T-helper 17 cell (primary cell): ENCODE measurements at places on chromosomes 7 and 10. TPM values are rescaled to one million over a fixed set of nuclear protein-coding genes. Genes with fewer than 3 reads are reported as not detected.

DNA sequence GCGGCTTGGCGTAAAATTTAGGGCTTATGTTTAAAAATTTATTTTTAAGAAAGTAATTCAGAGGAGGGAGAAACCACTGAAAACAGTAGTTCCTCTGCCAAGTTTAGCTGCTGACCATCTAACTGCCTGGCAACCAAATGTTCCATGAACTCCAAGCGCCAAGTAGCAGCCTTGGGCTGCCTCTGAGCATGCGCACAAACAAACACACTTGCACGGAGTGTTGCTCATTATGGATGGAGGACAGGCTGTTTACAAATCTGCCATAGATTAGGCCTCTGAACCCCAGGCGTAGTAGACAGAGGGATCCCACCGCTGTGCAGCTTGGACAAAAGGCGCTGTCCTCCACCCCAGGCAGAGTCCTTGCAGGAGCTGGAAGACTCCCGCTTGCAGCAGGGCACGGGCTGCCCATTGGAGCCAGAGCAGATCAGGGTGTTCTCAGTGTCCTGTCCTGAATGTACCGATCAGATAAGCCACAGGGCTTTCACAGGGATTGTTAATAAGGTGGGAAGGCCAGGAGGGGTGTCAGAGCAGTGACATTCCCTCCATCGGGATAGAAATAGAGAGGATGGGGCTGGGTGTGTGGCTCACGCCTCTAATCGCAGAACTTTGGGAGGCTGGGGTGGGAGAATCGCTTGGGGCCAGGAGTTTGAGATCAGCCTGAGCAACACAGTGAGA lies 47.7 kb upstream of the LYZL1 start:
- peaks cover 32% of the 10 kb centered on the region for H3K27me3 ChIP-seq
- no peak overlapping the region for H3K27ac ChIP-seq
- DNase-seq: no peak
- no peaks in the 10 kb centered on the region for H3K36me3 ChIP-seq
- H3K4me3 ChIP-seq: no peak overlapping the region

GCK gene
- 0.45 TPM for total RNA-seq

GTF2IRD2 gene
- 12.4 TPM for total RNA-seq

SLC29A4 gene
- 0.47 TPM for total RNA-seq

DNA sequence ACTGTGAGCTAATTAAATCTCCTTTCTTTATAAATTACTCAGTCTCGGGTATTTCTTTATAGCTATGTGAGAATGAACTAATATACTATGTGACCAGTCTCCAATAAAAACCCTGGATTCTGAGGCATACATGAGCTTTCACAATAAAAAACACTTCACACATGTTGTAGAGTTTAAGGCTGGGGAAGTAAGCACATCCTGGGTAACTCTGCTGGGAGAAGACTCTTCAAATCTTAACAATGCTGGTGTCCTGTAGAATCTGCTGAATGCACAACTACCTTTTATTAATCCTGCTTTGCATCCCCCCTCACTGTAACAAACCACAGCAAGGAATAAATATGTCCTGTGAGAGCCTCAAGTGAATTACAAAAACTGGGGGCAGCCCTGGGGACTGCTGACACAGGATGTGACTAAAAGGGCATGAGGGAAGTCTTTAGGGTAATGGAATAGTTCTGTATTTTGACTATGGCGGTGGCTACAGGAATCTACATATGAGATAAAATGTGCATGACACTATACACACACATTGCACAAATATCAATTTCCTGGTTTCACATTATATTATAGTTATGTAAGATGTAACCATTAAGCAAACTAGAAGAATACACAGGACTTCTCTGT lies 45.1 kb upstream of the KCTD7 start:
- no peak overlapping the region for H3K27ac ChIP-seq
- no peak overlapping the region for H3K4me3 ChIP-seq
- H3K27me3 ChIP-seq: no peaks in the 10 kb centered on the region
- DNase-seq: no peak

- no peaks in the 10 kb centered on the region for H3K36me3 ChIP-seq
- H3K27me3 ChIP-seq: no peaks in the 10 kb centered on the region
- H3K4me3 ChIP-seq: no peak overlapping the region
These were observed 33.0 kb downstream of the SRPK2 start for GRCh38 chr7:105355701-105356100.

ABCA13 gene
- total RNA-seq: not detected

DNA sequence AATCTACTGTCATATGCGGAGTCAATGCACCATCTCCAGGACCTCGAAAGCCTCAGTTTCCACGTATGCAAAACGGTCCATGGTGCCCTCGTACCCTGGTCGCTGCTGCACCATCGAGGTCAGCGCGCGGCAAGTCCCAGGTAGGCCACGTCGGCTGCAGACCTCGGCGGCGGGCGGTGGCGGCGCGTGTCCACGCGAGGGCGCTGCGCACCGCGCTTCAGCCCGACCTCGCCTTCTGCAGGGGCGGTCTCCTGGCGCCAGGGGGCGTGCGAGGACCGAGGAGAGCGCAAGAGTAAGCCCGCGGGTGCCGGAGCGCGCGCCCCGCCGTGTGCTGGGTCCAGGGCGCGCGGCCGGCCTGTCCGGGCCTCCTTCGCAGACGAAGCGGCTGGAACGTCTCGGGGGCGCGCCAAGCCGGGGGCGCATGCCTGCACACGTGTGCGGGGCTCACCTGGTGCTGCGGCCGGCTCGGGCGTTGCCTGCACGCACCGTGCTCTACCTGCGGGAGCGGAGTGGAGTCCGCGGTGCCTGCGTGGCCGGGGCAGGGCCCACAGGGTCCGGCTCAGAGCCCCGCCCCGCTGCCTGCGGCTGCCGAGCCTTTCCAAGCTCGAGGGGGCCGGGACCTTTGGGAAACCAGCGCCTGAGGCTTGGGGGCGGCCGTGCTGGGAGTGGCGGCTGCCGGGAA lies 54.0 kb downstream of the GLRX3 start:
- H3K4me1 ChIP-seq: peaks cover 13% of the 10 kb centered on the region
- no peak overlapping the region for H3K27ac ChIP-seq
- DNase-seq: peak; percentile 95
- peak overlapping the region; percentile 80 for H3K4me3 ChIP-seq

SMKR1 gene
- 2.0 TPM for total RNA-seq

DNA sequence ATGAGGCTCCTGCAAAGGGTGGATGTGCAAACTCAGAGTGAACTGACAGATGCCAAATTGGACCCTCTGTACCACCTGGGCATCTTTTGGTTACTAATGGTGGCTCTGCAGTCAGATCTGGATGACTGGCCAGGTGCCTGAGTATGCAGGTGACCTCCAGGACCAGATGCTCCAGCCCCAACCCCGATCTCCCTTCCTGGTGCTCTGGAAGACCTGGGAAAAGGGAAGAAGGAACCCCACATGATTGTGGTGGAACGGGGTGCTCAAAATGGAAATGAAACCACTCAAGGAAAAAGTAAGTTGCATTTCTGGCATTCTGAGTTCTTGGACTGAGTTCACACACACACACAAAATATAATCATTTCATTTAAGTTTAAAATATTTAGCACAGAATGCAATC lies 9.8 kb upstream of the AEBP1 start:
- H3K27ac ChIP-seq: no peak overlapping the region
- peaks cover 10% of the 10 kb centered on the region for H3K4me1 ChIP-seq
- H3K4me3 ChIP-seq: no peak overlapping the region
- no peak for DNase-seq
- no peaks in the 10 kb centered on the region for H3K36me3 ChIP-seq

DNA sequence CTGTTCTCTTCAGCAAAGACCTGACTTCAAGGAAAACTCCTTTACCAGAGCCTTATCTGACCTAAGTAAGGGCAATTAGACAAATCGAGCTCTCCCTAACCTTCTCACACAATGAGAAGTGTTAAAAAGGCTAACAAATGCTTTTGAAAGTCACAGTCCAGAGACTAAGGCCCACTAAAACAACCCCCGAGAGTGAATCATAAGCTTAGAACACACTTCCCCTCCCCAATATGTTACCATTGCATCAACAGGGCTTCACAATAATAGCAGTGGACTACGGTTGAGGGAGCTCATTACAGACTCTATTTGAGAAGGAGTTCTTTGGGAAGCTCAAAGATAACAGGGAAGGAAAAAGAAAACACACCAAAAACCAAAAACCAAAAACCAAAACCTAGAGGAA lies 28.6 kb upstream of the ZEB1 start:
- no peak overlapping the region for H3K4me3 ChIP-seq
- H3K4me1 ChIP-seq: no peaks in the 10 kb centered on the region
- H3K27me3 ChIP-seq: no peaks in the 10 kb centered on the region
- DNase-seq: no peak
- H3K27ac ChIP-seq: no peak overlapping the region
- H3K36me3 ChIP-seq: peaks cover 2% of the 10 kb centered on the region

- no peak overlapping the region for H3K27ac ChIP-seq
- H3K4me1 ChIP-seq: no peaks in the 10 kb centered on the region
- H3K36me3 ChIP-seq: no peaks in the 10 kb centered on the region
- H3K4me3 ChIP-seq: no peak overlapping the region
These were observed 375.8 kb downstream of the MDFIC start for GRCh38 chr7:115297656-115298055.

PLCE1 gene
- not detected for total RNA-seq

TWNK gene
- total RNA-seq: 3.8 TPM

TMEM184A gene
- total RNA-seq: not detected

DNA sequence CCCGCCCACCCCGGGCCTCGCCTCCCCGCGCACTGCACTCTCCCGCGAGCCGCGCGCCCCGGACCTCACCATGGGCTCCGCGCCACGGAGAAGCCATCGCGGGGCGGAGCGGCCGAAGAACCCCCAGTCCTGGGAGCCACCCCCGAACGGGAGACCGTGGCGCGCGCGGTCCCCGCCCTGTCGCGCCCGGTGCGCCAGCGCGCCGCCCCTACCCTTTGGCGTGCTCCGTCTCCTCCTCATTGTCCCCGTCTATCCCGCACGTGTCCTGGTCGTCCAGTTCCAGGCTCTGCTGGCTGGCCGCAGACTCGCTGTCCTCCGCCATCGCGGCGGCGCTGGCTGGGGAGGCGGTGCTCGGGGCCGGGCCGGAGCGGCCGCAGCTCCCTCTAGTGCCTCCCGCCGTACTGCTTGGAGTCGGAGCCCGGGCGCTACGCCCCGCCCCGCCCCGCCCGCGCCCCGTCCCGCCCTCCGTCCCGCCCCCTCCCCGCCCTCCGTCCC lies at the start of gene NMT2:
Gene NMT2, minus strand, starts transcription at position 403 of the 495 bp plus-strand sequence. Its CDS starts 81 bp downstream, at position 322.
- H3K27ac ChIP-seq: peak within 1 kb of the TSS; percentile 93
- no peaks in the 10 kb centered on the region for H3K36me3 ChIP-seq
- DNase-seq: peak; percentile 72
- H3K27me3 ChIP-seq: no peaks in the 10 kb centered on the region
- peak within 1 kb of the TSS; percentile 97 for H3K4me3 ChIP-seq

GRCh38 chr7:43562383-43562782 lies 20.5 kb upstream of the STK17A start:
- peaks cover 2% of the 10 kb centered on the region for H3K36me3 ChIP-seq
- no peak overlapping the region for H3K4me3 ChIP-seq
- peaks cover 3% of the 10 kb centered on the region for H3K4me1 ChIP-seq
- no peak for DNase-seq

- no peak for DNase-seq
- no peak overlapping the region for H3K4me3 ChIP-seq
- peaks cover 2% of the 10 kb centered on the region for H3K4me1 ChIP-seq
- no peaks in the 10 kb centered on the region for H3K27me3 ChIP-seq
These were observed 42.4 kb upstream of the ZMYND11 start for GRCh38 chr10:92846-93245.

DNA sequence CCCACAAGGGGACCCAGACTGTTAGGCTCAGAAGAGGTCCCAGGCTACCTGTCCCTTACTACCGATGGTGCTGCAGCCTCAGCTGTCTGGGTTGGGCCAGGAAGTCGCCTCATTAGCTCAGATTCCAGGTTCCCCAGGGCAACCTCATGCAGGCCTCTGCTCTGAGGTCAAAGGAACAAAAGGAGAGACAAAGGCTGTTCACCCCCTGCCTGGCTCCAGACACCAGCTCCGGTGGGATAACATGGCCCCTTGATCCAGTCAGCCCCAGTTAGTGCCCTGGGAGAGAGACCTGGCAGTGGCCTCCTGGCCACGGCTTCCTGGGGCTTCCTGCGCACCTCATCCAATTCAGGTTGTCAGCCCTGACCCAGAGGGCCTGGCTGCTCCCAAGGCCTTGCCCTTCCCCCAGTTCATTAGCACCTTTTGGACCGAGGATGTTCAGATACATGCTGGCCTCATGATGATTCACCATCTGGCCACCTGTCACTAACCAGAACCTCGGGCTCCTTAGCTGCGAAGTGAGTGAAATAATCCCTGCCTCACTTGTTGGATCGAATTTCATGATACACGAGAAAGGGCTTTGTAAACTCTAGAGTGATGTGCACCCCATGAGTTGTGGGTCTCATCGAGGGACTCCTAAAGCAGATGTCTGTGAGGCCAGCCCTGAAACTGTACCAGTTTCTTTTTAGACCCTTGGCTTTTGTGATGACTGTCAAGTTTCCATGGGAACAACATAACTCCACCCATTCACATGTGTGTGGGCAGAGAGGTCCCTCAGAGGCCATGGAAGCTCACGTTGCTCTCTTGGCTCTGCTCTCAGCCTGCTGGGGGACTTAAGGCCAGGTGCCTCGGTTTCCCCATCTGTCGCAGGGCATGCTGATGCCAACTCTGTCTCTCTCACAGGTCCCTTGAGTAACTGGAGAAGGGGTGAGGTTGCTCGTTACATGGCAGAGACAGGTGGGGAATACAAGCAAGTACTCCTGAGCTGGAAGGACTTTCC lies 79.5 kb upstream of the PCBD1 start:
- H3K27ac ChIP-seq: no peak overlapping the region
- DNase-seq: no peak
- no peak overlapping the region for H3K4me3 ChIP-seq

- no peaks in the 10 kb centered on the region for H3K36me3 ChIP-seq
- H3K27me3 ChIP-seq: no peaks in the 10 kb centered on the region
- DNase-seq: no peak
- no peaks in the 10 kb centered on the region for H3K4me1 ChIP-seq
- H3K4me3 ChIP-seq: no peak overlapping the region
These were observed 715.7 kb upstream of the SORCS1 start for GRCh38 chr10:107880185-107880584.

DNA sequence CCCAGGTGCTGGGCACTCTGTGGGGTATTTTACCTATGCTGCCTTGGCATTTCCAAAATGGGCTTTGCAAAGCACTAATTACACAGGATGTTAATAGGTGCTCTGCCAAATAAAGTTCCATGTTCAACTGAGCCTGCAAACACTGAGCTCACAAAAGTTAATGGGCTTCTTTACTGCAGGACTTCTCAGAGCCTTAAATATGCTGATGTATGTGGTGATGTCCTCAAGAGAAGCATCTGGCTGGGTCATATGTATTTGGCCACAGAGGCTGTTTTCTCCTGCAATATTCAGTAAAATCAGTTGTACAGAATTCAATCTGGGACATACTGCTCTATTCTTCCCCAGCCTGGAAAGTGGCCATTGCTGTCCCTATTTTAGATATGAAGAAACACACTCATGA lies 31.3 kb downstream of the GRID1 start:
- H3K27ac ChIP-seq: no peak overlapping the region
- no peaks in the 10 kb centered on the region for H3K36me3 ChIP-seq
- DNase-seq: no peak
- peaks cover 38% of the 10 kb centered on the region for H3K27me3 ChIP-seq
